NCI-H1436 treated with DMSO at 0.1 percent for 48 hours (cell line): ENCODE measurements at places on chromosomes 13 and 19.

DNA sequence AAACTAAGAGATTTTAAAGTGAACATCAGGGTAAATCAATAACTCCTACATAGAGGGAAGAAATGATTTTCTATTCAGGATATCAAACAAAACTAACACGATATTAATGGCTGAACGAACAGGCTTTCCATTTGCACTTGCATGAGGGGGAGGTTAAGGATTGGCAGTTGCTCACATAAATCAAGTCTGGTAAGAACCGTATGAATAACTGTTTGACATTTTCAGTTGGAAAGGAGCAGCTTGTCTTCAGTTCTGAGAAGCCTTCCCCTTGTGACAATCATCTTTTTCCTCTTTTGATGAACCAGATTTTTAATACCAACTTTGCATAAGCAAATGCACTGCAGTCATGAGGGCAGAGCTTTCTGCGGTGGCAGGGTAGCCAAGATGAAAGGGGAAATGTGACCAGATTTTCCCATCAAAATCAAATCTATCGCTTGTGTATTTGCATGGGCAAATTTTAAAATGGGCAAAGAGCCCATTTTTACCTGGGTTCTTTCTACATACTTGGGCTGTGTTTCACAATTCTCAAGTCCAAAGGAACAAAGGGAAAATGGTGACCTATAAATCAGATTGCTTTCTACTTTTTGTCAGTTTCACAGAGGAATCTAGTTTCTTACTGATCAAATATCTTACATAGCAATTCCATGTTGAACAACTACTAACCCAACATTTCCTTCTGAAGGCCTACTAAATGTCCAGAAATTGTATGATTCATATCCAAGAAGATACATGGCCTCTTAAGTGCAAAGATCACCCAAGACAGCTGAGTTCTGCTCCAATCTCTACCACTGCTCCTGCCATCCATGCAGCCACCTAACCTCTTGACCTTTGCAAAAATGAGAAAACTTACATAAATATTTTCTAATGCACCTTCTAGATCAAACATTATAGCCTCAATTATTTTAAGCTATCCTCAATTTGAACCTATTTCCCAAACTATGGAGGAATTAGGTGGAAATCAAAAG is 249.6 kb downstream of the OXGR1 start:
- no peak for DNase-seq

DNA sequence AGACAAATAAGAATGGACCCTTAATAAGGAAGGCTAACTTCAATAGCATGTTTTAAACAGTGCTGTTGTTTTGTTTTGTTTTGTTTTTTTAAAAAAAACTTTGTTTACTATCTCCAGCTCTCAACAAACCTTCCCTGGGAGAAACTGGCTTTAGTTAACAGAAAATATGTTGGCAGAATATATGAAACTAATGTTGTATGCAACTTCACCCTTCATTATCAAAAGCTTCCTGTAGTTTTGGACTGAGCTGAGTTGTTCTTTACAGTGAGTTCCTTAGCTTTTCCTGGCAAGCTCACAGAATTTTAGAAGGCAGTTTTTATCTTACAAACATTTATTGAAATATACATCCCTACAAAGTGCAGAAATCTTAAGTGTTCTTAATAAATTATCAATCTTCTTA is 2480.7 kb upstream of the PCDH20 start:
- no peak for DNase-seq

GRCh38 chr13:90039516-90039915 is 1308.0 kb upstream of the MIR17HG start:
- DNase-seq = no peak

DNA sequence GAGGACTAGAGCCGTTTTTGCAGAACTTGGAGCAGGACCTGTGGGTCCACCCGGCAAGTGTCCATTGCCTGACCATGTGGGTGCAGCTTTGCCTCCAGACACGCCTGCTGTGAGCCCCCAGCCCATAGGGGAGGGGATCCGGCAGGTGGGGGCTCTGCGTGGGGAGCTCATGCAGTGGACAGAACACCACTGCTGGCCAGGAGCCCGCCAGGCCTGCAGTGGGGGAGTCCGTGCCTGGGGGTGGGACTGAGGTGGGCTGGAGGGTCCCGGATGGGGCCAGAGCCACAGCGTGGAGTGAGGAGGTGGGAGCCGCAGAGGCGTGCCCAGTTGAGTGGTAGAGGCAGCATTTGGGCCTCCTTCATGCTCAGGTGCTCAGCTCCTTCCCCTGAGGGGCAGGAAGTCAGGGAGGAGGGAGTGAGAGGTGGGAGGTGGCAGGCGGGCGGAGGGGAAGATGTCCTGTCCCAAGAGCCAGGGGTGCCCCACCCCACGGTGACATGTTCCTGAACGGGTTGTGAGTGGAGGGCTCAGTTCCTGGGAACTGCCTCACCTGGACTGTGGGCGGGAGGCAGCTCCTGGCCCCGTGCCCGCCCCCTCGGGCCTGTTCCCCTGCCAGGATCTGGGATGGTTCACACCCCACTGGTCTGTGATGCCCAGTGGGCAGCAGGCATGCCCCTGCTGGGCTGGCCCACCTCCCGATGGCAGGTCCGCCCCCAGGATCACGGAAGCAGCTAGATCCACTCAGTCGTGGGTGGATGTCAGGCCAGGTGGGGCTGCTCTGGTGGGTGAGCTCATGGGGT is 8.8 kb downstream of the ADAT3 start:
- no peak for DNase-seq

DNA sequence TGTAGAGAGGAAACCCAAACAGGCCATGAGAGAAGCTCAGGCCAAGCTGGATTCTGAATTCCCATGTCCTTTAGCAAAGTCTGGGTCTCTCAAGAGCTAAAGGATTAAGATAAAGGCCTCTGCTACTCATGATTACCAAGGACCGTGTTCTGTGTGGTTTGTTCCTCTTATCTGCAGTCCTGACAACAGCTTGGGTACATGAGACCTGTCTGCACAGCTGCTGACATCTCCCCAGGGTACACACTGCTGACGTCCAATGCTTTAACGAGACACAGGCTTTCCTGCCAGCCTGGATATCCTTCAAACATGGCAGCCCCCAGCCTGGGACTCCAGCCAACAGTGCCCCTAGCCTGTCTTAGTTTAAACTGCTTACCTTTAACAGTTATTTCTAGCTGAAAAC is 211.0 kb downstream of the SLC7A1 start:
- DNase-seq = no peak

- DNase-seq = no peak
Observed at GRCh38 chr13:34256236-34256635, 438.3 kb downstream of the RFC3 start.

- DNase-seq = no peak
Observed at GRCh38 chr13:21971662-21972621, 301.1 kb downstream of the FGF9 start.

- DNase-seq = no peak
Observed at GRCh38 chr13:94860981-94861407, 148.6 kb upstream of the SOX21 start.

- no peak for DNase-seq
Observed at GRCh38 chr13:94620286-94620896, 18.7 kb downstream of the GPR180 start.

- DNase-seq = no peak
Observed at GRCh38 chr19:2716722-2717637, 4.2 kb downstream of the DIRAS1 start.

DNA sequence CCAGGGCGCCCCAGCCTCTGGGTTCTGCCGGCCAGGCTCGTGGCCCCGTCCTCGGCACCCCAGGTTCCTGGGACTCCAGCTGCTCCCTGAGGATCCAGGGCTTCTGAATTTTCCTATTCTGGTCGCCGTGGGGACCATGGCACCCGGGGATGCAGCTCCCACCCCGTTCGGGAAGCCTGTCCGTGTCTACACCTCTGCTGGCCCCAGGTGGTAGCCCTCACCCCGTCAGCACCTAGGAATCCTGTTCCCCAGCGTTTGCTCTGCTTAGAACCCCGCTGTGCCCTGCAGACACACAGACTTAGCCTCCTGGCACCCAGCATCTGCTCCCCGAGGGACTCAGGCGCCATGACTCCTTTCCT is 960 bp downstream of the PPFIA3 start:
- DNase-seq = no peak

DNA sequence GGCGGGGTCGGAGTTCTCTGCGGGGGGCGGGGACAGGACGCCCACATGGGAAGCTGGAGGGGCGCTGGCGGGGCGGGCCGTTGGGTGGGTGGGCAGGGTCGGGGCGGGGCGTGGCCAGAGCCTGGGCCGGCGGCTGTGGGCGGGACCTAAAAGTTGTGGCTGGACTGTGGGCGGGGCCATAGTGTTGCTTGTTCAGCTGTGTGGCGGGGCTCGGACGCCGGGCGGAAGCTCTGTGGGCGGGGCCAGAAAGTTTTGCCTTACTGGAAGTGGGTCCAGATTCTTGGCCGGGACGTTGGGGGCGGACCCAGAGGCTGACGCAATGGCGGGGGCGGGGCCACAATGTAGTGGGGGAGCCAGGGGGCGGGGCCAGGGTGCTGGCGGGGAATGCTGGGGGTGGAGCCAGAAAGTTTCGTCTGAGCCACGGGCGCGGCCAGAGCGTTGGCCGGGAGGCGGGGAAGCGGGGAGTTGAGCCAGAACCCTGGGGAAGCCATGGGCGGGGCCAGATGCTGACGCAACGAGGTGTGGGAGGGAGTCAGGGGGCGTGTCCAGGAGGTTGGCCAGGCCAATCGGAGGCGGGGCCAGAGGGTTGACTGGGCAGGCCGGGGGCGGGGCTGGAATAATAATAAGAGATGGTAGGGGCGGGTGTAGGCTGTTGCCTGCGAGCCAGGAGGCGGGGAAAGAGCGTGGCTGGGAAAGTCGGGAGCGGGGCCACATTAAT is 527 bp downstream of the CCDC9 start:
- DNase-seq = peak; percentile 85

DNA sequence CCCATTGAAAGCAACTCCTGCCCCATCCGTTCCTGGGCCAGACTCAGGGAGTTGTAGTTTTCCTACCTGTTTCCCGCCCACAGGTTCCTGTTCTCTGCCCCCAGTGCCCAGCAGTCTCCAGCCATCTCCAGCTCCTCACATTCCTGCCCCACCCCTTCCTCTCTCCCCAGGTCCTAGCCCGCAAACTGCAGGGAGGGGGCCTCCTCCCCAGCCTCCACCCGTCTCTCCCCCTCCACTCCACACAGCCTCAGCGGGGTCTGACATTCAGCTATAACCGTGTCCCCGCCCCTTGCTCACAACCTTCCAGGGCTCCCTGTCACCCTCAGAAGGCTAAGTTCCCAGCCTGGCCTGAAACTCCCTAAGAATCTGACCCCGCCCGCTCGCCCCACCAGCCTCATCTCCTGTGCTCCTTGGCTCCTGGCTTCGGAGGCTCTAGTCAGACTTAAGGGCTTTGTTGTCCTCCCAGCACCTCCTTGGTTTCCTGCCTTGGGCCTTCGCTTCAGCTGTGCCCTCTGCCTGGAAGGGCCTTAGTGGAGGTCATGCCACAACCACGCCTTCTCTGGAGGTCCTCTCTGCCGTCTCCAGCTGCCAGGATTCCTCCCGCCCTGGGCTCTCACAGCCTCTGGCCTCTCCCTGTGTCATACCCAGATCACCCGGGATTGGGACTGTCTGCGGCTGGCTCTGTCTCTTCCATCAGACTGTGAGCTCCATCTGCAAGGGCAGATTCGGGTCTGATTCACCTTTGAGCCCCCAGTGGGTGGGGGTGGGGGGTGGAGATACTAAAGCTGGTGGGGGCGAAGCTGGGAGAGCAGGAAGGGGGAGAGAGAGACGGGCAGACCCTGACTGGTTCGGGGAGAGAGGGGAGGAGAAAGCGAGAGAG is 5.1 kb upstream of the SPACA6 start:
- no peak for DNase-seq

- no peak for DNase-seq
Observed at GRCh38 chr19:15913384-15913783, 15.5 kb upstream of the CYP4F2 start.

GRCh38 chr13:73583331-73583730 is 524.5 kb downstream of the KLF5 start:
- no peak for DNase-seq

GRCh38 chr19:6693681-6694080 is 23.7 kb upstream of the TNFSF14 start:
- no peak for DNase-seq

DNA sequence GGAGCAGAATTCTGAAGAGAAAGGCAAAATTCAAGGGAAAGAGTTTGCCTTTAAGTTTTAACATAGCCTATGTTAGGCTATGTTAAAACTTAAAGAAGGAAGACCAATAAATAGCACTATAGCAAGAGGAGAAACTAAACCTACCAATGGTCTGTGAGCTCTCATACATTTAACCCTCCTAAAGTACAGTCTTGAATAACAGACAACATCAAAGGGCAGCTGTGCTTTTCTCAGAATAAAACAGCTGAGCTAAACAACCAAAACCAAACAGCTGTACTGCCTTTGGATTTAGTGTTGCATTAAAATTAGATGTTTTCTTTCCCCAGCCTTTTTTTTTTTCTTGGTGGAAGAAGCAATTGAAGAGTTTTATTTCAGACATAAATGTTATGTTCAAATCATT is 34.0 kb downstream of the KLF5 start:
- no peak for DNase-seq

DNA sequence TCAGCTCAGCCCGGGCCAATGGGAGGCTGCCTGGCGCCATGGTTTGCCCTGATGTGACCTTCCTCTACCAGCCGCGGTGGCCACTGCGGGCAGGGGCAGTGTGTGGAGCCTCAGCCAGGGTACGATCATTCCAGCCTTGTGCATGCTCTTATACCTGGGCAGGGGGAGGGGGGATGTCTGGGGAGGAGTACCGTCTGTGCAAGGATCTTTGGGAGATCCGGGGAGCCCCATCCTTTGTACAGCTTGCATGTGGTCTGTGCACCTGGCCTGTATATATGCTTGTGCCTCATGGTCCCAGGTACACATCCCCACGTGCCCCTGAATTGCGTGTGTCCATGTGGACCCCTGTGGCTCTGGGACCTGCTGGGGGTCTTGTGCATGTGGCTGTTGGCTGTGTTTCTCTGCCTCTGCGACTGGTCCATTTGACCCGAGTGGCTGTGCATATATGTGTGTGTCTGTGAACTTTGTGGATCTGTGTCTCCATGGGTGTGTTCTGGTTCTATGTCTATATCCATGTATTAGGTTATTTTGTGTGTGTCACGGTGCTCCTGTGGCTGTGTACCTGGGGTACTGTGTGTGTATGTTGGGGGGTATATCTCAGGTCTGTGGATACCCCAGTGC is 12.8 kb upstream of the NANOS3 start:
- DNase-seq = no peak

DNA sequence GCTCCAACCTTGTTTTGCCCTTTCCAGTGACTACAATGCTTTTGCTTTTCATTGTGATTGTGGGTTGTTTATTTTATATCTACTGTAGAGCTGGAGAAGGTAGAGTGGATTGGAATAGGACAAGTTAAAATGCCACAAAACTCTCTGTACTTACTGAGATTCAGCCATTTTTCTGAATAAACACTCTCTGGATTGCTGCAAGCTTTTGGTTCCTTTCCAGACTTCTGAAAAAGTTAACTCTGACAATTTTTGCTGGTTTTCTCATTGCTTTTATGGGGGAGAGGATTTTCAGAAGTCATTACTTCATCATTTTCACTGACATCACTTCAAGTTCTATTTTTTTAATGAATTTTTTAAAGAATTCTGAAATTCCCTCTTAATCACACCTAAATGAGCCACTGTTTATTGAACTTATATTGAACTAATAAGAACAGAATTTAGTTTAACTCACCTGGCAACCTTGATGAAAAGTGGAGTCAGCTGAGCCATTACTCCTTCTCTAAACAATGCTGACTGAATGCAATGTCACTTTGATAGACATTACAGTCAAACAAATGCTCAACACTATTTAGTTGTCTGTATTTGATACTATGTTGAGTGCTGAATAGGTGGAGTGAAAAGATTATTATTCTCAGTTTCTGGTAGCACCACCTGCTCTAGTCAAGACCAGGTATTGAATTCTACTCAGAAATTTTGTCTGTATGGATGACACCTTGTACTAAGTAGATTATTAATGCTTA is 303.5 kb downstream of the DLEU7 start:
- DNase-seq = no peak

- DNase-seq = no peak
Observed at GRCh38 chr19:18682807-18683108, 722 bp upstream of the CRTC1 start.
